ENCODE measurements at places on chromosomes 6 and 20.

- DNase-seq: no peak
These were observed 24.1 kb upstream of the SULF2 start for GRCh38 chr20:47809161-47809960.

DNA sequence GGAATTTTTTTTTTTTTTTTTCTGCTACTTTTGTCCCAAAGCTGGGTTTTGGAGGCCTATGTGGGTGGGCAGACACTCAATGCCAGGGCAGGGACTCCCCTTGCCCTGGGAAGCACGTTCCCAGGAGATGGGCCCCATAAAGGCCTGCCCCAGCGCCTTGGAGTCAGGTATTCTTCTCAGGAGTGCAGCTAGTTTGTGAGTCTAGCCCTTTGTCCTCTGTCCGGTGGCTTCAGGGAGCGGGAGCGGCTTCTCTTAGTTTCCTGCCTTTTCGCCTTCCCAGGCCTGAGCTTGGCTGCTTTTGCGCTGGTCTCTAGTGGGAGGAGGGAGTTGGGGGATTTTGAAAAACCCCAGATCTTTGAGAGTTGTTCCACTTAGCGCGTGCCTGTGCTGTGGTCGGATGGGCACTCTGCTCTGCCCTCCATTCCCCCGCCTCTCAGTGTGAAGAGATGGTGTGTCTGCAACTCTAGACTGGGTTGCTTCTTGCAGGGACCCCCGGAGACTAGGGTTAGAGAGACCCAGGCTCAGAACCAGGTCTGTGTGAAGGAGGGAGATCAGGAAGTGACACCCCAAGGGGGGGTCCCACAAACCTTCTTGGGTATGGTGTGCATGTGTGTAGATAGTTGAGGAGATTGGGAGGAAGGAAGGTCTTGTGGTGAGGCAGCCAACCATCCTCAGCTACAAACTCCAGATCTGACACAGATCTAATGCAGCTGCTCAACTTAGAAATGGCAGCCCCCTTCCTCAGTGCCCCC, 1.3 kb downstream of the PLCG1 start:
- no peak for DNase-seq

- DNase-seq: no peak
These were observed at the start of gene CD24 for GRCh38 chr6:106974336-106974998. CD24 (minus strand) TSS chr6:106974729; CDS start chr6:106974646, 83 bp downstream.

GRCh38 chr6:75331151-75331550, 46.6 kb upstream of the TMEM30A start:
- DNase-seq: no peak
